ENCODE measurements at places on chromosomes 5 and 9. TPM values are rescaled to one million over a fixed set of nuclear protein-coding genes. Genes with fewer than 3 reads are reported as not detected.
A peak's percentile ranks its signal among the peaks of the same experiment; 100 is the strongest.

Gene TLE1
- total RNA-seq = 66.2 TPM

Gene TICAM2
- 6.9 TPM for total RNA-seq

DNA sequence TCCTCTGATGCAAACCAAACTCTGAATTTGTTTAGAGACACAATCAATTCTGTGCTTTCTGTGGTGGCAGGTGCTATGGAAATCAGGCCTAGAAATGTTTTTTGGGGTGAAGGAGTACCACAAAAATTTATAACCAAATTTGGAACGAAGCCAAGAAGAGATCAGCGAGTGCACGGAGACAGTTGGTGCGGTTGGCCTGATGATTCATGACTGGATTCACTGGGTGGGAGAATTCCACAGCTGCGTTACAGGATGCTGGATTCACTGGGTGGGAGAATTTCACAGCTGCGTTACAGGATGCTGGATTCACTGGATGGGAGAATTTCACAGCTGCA lies 135.6 kb upstream of the IRX4 start:
- DNase-seq = no peak

DNA sequence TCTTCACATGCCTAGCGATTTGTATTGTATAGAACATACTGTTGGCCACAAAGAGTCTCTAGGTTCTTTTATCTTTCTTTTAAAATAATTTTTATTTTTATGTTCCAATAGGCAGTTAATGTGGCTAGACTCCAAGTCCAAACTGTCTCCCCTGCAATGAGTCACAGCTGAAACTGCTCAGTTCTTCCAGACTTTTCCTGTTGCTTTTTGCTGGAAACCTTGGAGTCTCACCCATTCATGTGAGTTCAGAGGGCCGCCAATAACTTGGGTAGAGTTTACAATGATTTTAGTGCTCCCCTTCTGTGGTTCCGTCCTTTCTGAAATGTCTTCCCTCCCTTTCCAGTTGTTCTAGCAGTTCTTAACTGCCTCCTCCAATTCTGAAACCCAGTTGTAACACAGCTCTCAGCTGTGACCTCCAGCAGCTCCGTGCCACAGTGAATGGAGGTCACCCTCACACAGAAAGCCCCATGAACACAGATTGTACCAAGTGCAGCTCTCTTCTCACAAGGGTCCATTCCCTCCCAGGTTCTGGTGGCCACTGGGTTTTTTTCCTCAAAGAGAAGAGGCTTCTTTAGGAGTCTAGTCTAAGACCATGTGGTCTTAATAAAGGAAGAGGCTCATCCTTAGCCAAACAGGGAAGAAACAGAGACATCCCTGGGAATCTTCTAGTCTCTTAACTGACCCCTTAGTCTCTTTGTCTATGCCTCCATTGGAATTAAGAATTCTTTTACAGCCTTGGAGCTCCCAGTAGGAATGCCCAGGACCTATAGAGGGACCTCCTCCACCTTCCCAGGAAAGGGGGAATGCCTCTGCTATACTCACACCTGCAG lies 198.5 kb downstream of the SPOCK1 start:
- peak; percentile 61 for DNase-seq

Gene ALDOB
- not detected for total RNA-seq

Gene PCDHGB3
- total RNA-seq = 2.3 TPM

- DNase-seq = peak; percentile 63
Observed at GRCh38 chr9:114405294-114406034, 17.7 kb upstream of the AKNA start.

GRCh38 chr9:83986195-83986594 lies 5.6 kb downstream of the RMI1 start:
- no peak for DNase-seq

DNA sequence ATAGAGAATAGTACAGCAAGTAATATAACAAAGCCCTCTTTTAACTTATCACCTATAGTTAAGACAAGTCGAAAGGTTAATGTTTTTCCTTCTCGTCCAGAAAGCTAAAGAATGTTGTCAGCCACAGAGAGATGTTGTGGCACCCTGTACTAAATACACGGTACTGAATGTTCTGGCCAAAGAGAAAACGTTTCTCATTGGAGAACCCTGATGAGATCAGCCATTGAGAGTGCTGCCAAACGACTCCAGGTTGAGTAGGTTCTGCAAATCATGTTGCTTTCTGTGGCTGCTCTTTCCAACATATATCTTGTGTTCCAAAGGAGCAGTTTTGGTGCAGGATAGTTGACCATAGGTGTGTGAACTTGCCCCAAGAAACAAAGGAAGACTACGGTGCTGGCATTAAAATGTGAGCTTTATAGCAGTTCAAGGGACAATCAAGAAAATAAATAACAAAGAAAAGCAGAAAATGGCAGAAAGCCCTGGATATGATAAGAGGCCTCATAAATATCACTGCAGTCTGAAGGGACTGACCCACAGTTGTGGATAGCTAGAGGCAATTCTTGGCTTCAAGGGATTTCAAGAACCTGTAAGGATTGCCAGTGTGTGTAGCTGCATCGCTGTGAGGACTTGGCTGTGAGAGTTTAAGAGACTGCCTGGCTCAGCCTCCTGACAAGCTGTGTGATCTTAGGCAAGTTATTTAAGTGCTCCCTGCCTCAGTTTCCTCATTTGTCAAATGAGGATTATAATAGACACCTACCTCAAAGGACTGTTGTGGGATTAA lies 102.7 kb downstream of the ARHGEF28 start:
- no peak for DNase-seq

DNA sequence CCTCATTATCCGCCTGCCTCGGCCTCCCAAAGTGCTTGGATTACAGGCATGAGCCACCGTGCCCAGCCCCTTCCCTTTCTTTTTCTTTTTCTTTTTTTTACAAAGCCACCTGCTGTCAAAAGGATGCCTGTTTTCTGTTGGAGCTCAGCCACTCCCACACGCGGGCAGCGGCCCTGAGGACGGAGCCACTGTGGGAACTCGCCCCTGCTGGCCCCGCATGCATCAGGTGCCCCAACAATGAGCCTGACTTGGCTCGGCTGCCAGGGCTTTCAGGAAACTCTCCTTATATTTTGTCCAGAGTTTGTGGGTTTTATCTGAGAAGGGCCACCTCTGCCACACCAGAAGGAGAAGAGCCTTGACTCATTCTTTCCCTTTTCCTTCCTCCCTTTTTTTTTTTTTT lies 37.1 kb upstream of the LRRC14B start:
- no peak for DNase-seq

Gene MEIKIN
- not detected for total RNA-seq

GRCh38 chr5:140674629-140675028 lies 1.3 kb upstream of the DND1 start:
- no peak for DNase-seq

DNA sequence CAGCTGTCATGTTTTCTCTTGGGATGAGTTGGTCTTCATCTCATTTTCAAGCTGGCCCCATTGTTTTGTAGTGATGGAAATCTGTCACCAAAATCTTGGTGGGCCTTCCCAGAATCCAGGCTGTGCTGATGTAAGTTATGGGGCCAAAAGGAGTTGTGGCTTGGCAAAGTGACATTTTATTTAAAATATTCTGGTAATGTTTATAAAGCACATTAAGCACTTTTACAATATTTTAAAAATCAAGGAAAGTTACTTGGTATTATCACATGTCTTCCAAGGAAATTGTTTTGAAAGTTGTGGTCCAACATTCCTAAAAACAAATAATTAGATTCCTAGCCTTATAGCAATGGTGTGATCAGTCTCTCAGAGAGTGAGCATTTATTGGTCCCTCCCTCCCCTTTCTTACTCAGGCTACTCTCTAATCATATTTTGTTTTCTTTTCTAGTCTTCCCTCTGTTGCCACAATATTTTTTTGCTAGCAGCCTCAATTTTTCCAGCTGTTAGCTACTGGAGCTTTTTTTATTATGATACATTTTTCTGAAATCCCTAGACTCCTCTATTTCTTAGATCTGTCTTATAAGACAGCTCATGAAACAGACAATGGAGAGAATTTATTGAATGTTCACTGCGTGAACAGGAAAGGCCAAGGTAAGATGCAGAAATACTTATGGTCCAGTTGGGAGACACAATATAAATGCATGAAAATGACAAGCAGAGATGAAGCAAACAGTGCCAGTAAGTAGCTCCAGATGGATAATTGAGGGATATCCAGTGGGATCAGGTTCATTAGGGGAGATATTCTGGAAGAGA lies 408.1 kb upstream of the ZNF608 start:
- DNase-seq = no peak

- DNase-seq = peak; percentile 81
Observed at GRCh38 chr5:74595143-74595925, 45.2 kb downstream of the ENC1 start.

GRCh38 chr5:109467058-109467457 lies 57.3 kb upstream of the PJA2 start:
- DNase-seq = no peak

Gene IFNA16
- total RNA-seq = not detected

Gene NAIP
- 0.69 TPM for total RNA-seq
